ENCODE measurements at places on chromosomes 5 and 9.

DNA sequence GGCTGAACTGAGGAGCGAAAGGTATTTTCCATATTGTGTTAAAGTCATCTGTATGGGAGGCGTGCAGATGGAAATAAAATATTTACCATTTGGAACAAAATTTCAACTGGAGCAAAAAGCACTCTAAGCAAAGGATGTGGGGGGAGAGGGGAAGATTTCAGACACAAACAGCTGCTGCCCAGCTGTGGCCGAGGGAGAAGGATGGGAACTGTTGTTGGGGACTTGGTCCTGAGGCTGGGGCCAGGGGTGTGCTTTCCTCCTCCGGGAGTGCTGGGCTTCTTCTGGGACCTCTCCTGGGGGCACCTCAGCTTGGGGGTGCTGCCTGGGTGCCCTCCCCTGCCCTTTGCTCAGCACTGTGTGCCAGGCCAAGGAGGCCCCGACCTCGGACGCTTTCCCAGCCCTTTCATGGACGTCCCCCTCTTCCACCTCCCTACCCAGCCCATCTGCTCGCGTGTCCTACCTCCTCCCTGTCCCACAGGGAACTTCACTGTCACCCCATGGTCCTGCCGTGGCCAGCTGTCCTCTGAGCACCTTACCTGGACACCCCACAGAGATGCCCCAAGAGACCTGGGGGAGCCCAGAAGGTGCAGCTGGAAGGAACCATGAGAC, 101.9 kb upstream of the COL5A1 start:
- DNase-seq, result no peak

- no peak for DNase-seq
These were observed 42.8 kb upstream of the MAST4 start for GRCh38 chr5:66553368-66553912.

DNA sequence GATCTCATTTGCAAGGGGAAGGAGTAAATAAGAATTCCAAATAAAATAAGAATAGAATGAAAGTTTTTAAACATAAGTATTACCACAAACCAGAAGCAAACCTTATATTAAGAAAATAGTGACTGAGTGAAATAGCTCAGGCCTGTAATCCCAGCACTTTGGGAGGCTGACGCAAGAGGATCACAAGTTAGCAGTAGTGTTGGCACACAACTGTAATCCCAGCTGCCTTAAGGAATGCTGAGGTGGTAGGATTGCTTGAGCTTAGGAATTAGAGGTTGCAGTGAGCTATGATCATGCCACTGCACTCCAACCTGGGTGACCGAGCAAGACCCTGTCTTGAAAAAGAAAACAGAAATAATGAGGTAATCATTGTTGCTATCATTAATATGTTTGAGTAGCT, 47.0 kb downstream of the APC start:
- DNase-seq, result no peak

DNA sequence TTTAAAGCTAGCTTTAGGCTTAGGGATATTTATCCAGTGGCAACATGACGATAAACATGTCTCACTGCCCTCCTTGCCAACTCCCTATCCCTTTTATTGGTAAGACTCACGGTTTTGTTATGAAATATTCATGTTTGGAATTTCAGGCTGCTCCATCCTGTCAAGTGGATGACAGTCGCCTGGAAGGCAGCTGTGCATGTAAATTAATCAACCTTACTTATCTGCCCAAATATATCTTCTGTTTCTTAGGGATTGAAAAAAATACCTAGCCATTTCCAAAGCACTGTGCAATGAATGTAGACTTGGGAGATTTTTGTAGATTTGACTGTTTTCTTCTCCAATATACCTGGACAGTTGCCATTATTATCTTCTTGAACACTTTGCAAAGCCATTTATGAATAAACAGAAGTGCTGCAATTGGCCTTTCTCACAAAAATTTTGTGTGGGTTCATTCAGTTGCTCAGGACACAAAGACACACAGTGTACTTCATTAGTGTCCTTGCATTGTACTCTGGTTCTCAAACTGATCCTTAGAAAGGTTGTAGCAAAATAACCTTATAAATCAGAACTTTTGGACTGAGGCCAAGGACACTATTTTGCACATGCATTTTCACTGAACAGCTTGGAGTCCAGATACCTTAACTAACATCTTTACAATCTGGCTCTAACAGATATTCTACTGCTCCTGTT, 889.4 kb upstream of the SEMA6A start:
- no peak for DNase-seq

DNA sequence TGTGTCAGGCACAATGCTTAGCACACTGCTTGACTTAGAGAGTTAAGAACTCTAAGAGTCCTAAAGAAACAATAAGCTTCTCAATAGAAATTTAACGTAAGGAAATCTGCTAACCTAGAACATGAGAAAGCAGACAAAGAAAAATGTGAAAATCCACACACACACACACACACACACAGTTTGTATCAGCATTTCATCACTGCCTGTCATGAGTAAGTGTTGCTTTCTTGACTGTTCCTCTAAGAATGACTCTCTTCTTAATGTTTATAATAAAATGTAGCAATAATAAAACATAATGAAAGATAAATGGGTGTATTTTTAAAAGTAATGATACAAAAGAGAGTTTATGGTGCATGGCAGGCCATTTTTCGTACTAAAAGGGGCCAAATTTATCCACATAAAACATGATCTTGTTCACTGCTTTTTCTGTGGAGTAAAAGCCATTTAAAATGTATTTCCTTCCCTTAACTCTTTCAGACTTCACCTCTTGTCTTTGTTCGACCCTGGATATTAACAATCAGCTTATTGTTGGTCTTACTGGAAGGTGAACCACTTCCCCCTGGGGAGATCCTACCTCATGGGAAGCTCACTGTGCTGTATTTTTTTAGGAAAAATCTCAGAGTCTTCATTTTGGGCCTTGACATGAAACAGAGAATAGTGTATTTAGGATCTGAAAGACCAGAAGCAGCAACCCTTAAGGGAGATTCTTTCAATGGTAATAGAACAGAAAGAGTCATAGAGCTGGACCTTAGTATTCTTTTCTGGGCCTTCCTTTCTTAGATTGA, 107.3 kb upstream of the ANKRD55 start:
- no peak for DNase-seq

DNA sequence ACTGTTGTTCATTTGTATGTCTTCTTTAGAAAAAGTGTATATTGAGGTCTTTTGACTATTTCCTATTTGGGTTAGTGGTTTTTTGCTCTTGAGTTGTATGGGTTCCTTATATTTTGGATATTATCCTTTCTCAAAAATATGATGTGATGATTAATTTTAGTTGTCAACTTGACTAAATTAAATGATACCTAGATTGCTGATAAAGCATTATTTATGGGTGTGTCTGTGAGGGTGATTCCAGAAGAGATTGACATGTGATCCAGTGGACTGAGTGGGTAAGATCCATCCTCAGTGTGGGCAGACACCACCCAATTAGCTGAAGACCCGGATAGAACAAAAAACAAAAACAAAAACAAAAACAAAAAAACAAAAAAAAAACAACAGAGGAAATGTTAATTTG, 115.1 kb upstream of the KIF2A start:
- no peak for DNase-seq

DNA sequence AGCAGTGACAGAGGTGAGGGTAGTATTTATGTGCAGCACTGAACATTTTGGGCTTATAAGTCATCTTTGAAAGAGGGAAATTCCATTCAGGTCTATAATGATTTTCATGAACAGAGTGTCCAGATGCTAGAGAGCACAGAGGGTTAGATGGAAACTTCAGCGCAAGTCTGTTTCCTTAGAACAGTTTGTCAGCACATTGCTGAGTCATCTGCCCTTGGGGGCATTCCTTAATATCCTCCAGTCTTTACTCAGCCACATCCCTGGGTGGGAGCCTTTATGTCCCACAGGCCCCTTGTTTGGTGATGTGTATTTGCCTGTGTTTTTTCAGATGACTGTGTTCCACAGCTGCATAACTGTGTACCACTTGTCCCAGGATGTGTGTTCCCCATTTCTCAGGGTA, 138.5 kb upstream of the S1PR3 start:
- DNase-seq, result no peak

DNA sequence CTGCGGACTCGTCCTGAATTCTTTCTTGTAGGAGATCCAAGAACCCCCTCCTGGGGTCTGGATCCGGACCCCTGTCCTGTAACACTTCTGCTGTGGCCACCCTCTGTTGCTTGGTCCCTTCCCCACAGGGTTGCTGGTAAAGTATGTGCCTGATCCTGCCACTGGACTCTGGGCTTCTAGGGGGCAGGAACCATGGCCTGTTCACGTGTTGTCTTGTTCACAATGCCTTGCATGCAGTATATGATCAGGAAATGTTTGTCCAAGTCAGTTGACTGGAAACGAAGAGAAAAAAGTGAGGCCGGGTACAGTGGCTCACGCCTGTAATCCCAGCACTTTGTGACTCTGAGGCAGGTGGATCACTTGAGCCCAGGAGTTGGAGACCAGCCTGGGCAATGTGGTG, 139.3 kb upstream of the ALDH1B1 start:
- no peak for DNase-seq

DNA sequence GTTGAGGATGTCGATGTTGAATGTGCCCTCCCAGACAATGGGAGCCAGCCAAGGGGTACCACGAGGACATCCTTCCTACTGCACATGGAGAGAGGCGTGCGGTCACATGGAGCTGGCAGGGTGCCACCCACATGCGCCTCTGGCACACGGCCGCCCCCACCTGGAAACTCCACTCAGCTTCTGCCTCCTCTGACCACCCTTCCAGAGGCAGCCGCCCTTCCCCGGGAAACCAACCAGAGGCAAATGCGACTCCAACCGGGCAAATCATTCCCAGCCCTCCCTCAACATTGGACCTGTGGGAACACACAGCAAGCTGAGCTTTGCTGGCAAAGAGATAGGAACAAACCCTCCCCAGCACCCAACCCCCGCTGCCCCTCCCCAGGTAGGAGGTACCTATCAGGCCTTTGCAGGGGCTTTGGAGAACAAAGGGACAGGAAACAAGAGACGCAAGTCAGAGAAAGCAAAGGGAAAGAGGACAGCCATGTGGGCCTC, 17.5 kb downstream of the ABO start:
- no peak for DNase-seq

- DNase-seq, result no peak
These were observed 516.1 kb downstream of the EFNA5 start for GRCh38 chr5:107154593-107154992.

DNA sequence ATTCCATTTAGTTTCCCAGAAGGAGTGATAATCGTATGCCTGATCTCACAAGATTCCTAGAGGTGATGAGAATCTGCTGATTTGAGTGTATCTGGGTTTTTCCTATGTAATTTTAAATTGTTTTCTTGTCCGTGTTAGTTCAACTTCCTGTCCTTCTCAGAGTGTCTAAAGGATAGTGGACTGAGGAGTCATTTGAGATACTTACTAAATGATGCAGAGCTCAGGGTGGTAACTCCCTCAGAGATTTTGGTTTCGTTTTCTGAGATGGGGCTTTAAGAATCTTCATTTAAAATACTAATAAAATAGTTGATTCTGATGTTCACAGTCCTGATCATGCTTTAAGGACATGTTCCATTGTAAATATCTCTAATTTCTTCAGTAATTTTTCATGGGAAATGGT, 30.3 kb downstream of the MELK start:
- DNase-seq, result no peak

DNA sequence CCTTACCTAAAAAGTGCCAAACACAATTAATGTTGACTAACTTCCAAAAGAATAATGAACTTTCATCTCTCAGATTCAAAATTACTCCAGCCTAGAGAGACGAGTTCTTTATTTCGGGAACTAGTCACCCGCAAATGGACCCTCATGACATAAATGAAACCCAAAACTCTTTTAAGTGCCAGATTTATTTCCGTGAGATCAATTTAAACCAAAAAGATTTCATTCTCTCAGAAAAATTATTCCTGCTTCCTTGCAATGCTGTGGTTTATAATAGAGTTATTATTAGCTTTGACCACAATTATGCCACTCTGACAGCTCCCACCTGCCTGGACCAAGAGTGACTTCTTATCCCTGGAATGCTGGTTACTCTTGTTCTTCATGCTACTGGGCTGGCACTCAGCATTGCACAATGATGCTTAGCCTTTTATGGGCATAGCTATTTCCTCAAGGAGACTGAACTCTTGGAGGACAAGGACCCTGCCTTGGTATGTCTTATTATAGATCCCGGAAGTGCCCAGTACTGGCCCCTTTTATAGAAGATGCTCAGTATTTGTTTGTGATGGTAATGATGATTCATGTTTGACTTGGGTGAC, 183.5 kb downstream of the SNX18 start:
- DNase-seq, result no peak

DNA sequence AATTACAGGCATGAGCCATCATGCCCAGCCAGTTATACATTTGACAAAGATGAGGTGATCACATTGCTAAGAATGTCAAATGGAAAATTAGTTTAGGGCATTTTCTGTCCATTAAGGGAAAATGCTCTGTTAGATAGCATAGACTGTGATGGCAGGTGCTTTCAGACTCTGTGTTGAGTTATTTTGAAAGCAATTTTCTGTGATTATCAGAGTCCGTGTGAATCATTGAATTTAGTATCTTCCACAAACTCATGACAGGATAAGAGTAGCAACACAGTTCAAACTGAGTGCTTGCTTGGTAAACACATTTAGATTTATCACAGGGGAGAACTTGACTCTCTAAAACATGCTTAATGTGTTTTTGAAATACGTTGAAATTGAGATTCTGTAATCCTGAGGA, 69.0 kb downstream of the GAPVD1 start:
- no peak for DNase-seq

DNA sequence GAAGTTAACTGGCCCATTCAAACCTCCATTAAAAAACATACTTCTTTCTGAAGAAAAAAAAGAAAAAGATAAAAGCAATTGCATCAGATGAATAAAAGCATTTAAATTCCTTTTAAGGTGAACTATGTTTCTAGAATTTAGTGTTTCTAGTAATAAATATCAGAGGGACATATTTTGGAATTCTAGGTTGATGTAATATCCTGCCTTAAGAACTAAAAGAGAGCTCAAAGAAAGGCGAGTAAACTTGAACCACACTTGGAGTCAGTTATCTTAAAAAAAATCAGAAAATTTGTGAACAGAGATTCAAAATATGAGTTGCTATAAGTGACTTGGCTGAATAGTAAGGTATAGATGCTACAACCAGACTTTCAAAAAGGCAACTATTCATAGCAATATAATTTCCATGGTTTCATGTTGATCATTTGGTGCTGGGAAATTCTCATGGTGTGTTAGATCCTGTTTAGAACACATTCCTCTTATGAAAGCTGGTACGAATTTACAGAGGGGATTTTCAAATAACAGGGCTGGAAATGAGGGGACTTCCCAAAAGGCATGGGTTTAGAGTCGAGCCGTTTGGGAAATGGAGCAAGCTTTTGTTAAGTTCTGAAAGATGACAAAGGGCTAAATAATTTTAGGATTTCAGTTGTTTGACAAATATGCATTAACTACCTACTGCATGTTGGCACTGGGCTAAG, 37.6 kb upstream of the RAI14 start:
- DNase-seq, result no peak

DNA sequence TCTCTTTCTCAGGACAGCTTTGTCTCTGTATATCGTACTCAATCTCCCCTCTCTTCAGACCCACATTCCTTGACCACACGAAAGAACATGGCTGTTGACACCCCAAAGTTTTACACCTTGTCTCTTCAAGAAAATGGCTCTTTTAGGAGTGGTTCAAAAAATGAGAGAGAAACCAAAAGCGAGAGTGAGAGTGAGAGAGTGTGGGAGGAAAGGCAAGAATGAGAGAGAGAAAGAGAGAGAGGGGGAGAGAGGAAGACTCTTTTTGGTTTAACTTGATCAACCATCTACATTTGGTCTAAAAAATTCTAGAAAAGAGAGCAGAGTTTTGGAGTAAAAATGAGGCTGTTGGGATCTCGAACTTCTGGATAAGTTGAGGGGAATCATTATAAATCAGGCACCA, 581.8 kb upstream of the WWC1 start:
- no peak for DNase-seq

GRCh38 chr5:44729536-44729935, 79.2 kb upstream of the MRPS30 start:
- DNase-seq, result no peak

Measured in caudate nucleus (tissue), 63 donors.